Hematopoietic multipotent progenitor cell treated with erythropoietin and hydrocortisone succinate and interleukin-3 and kit ligand, for 4 days (in vitro differentiated cells): ENCODE measurements at places on chromosomes 2 and 18.

- no peak for DNase-seq
These were observed 34.9 kb downstream of the NAB1 start for GRCh38 chr2:190683802-190684201.

DNA sequence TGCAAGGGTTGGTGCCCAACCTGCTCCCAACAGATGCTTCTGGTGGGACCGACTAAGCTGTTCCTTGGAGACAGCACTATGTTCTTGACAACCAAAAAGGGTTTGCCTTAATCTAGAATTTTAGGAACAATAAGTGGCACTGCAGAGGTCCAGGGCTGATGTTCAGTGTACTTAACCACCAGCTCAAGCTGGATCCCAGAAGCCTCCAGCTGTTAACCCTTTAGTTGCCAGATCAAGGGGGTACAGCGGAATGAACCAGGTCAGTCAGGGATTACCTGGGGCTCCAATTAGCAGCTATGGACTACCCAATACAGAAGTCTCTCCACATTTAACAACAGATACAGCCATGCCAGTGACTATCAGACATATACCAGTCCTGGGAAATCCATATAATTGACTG is 3.5 kb downstream of the GPR75 start:
- DNase-seq, result no peak

DNA sequence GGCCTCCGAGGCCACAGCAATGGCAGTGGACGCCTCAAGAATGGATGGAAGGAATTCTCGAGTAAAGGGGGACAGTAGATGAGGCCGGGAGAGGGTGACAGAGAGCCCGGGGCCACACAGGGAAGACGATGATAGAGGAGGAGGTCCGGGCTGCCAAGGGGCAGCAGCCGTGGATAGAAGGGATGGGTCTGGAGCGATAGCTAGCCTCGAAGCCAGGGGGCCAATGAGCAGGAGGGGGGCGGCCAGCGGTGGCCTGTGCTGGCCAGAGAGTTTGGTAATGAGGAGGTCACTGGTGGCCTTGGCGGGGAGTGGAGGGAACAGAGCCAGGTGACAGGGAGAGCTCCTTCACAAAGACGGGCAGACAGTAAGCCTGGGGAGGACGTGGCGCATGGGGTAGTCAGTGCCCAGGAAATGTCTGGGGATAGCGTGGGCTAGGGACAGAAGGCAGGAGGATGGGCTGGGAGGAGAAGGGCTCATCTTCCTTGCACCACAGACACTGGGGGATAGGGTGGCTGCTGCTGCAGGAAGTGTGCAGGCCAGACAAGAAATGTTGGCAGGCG is 87.8 kb upstream of the ASB18 start:
- DNase-seq, result no peak

DNA sequence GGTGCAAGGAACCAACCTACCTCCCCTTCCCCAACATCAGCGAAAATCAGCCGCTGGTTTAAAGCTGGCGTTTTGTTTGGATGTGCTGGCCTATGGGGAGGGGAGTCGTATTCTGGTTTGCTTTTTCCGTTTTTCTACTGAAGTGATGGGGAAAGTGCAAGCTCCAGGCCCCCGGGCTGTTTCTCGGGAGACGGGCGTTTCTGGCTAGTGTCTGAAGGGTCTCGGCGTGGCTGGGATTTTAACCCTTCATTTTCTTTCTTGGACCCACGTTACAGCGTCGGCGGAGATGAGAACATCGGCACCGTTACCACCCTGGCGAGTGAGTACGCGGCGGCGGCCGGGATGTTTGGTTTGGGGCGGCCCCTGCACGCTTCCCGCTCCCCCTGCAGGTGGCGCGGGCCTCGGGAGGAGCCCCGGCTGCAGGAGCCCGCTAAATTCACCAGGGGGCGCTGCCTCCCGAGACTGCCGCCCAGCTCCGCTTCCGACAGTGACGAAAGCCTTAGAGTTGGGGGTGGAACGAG is 70.7 kb downstream of the PLB1 start:
- DNase-seq, result peak; percentile 92

- no peak for DNase-seq
These were observed 16.8 kb upstream of the SMAD4 start for GRCh38 chr18:51013259-51013658.
